Stimulated activated naive CD4-positive, alpha-beta T cell treated with Interleukin-2 at 50 U/mL for 16 hours (primary cell): ENCODE measurements at places on chromosomes 4 and X.

- no peak for DNase-seq
Measured at GRCh38 chrX:149298111-149298510, 207.0 kb downstream of the IDS start.

DNA sequence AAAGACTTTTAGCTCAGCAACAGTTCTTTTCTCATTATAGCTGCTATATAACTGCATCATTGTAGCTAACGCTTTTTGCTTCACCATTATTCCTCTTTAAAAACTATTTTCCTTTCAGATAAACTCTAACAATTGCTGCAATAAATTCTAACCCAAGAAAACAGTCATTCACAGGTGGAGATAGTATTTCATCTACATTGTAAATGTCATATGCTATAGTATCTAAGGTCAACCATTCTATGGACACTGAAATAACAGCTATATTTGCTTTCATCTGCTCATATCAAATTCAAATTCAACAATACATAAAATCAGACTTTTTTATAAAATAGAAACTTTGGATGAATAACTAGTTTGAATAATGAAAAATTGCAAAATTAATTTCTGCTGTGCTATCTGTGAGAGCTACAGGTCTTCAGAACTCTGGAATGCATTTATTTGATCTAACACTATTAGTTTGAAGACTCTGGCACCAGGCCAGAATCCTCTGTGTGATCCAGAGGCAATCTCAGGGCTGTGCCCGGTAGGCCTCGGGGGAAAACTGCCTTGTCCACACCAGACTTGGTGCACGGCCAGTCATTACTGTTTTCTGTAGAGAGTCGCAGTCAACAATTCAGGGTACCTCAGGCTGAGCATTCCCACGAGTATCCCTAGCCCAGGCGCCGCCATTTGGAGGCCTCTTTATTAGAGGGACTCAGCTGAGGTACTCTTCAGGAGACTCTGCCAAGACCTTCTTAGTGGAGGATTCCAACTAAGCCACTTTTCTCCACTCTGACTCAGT is 332.4 kb downstream of the SLC7A11 start:
- DNase-seq = no peak

DNA sequence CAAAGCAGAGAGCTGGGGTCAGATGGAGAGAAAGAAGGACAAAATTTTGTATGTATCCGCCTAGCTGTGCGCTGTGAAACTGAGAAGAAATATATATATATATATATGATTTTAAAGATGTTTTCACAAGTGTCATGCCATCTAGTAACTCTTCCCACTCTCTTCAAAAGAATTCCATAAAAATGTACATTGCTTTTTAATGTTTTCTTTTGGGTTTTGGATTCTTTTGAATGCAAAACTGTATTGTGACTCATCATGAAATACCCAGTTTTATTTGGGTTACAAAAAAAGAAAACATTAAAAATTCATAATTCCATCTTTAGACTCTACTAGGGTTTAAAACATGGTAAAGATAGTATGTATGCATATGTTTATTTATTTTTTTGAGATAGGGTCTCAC is 34.3 kb upstream of the IGFBP7 start:
- DNase-seq = no peak

DNA sequence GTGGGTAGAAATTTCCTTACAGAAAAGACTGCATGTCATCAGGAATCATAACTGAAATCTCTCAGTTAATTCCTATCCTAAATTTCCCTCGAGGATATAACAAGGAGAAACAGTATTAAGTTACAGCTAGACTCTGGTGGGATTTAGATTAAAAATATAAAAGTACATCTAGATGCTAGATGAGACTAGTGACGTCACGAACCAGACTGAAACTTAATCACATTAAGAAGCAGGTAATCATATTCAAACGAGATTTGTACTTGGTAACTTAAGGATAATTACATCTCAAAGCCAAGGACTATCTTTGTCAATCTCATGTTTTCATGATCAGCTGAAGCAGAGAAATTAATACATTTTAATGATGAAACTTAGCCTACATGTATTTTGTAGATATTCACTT is 130.6 kb downstream of the MTNR1A start:
- DNase-seq = no peak

DNA sequence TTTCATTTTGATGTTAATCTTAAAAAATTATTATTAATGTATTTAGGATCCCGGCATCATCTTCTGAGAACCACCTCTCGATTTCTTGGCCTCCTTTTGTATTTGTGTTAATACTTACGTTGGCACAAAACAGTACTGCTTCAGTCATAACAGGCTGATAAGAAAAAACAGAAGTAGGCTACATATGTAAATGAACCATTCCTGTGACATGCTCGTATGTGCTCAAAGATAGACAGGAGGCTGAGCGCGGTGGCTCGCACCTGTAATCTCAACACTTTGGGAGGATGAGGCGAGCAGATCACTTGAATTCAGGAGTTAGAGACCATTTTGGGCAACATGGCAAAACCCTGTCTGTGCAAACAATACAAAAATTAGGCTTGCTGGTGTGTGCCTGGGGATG is 109.4 kb upstream of the H2AZ1 start:
- DNase-seq = no peak

DNA sequence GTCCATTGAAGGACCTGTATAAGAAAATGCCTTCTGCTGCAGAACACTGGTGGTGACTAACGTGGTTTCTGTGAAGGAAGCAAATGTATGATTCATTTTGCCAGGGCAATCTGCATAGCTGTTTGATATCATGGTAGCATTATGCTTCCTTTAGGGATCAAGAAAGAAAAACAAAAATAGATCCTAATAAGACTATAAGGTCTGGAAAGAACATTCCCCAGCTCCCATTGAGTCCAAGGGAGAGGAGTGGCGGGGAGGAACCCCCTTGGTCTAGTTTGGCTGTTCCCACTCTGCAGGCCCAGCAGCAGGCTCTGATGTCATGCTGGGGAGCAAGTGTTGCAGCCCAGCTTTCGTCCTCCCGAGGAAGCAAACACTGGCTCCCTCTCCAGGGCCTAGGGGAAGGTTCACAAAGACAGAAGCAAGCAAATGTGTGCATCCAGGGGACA is 154.5 kb upstream of the GALNT7 start:
- no peak for DNase-seq
